C1 segment of cervical spinal cord (tissue), 14 donors: ENCODE measurements at places on chromosomes 1 and 21.
A peak's percentile ranks its signal among the peaks of the same experiment; 100 is the strongest.

DNA sequence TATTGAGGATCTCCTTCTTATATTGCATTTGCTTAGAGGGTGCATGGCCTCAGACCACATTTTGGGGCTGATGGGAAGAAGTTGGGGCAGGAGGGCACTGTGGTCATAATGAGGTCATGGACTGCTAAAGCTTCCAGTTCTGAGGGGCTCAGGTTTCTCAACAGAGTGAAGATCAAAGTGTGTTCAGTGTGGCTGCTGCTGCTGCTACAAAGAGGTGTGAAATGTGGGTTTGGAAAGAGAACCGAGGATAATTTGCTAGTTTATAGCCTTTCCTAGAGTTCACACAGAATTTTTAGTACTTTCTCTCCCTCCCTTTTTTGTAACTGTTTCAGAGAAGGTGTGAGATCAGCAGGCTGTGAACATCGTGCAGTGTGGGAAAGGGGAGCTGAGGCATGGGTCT is 73.3 kb downstream of the CACNA1E start:
- DNase-seq: no peak

DNA sequence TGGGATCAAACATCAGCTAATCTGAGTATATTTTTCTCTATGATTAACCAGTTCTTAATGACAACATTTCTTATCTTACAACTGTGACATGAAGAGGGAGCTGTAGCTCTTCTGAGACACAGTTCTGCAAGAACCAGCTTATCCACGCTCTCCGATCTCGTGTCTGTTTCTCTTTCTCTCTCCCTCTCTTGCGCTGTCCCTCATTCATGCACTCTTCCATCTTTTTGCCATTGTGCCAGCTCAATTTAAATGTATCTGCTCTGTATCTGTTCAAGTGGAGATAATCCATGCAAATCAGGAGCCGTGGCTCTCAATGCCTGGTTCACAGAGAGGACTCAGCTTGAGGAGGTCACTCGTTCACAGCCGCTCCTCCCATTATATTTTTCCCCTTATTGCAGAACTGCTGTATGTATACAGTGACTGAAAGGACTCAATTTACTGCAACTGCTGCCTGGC is 494.7 kb upstream of the ADGRL2 start:
- no peak for DNase-seq

DNA sequence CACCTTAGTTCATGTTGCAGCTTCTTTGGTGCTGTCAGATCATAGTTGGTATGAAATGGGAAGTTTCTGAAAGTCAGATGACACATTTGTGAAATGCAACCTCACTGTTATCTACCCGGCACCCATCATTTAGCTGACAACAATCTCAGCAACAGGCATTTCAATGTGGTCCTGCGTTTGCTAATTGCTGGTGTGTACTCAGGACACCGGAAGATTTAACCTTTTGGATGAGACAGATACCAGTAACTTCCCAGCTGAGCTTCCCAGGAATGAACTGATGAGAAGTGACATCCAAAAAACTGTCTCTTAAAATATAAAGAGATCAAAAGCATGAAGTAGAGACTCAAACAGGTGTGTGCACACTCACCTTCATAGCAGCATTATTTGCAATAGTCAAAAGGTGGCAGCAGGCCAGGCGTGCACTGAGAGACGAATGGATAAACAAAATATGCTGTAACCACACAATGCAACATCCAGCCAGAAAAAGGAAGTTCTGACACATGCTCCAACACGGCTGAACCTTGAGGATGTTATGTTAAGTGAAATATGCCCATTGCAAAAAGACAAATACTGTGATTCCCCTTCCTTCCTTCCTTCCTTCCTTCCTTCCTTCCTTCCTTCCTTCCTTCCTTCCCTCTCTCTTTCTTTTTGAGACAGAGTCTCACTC is 7.9 kb upstream of the CLDN14 start:
- no peak for DNase-seq

GRCh38 chr1:81547912-81548303 is 252.8 kb upstream of the ADGRL2 start:
- DNase-seq: no peak

DNA sequence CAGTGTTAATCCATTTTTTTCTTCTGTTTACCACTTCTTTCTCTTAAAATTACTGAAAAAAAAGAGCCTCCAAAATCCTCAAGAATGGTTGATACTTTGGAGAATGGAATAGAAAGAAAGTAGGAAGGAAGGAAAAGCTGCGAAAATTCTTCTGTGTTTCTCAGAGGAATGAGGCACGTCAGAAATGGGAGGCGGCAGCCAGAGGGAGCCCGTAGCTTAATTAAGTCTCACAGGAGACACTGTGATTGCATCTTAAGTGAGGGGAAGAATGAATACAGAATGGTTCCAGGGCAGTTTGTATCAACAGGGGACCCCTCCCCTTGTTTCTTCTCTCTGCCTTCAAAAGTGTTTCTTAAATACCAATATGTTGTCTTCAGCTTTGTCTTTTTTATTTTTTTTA is 1099.5 kb downstream of the PLA2G4A start:
- DNase-seq: no peak

DNA sequence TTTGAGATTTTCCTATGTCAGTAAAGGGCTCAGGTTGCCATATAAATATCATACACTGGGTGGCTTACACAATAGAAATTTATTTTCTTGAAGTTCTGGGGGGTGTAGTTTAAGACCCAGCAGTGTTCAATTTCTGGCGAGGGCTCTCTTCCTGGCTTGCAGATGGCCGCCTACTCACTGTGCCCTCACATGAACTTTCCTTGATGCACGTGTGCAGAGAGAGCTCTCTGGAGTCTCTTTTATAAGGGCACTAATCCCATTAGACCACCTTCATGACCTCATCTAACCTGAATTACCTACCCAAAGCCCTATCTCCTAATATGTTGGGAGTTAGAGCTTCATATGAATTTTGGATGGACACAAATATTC is 21.1 kb downstream of the TMEM51 start:
- no peak for DNase-seq

GRCh38 chr1:234647245-234647644 is 37.3 kb upstream of the IRF2BP2 start:
- DNase-seq: no peak

- DNase-seq: peak; percentile 88
These were observed 16.4 kb downstream of the TP73 start for GRCh38 chr1:3668585-3669300.

DNA sequence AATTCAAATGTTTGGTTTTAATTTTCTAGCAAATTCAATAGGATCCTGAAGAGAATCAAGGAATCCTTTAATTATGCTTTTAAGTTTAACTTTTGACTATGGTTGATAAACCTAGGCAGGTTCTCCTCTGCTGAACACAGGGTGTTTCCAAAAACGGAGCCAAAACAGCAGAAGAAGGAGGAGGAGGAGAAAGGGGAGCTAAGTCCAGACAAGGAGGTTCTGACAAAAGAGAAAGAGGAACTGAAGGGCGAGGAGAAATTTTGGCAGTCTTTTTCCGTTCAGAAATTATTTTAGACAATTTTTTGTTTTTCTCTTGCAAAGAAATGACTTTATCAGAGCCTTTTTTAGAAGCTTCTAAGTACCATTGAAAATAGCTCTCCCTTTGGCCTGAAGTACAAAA is 33.2 kb upstream of the FNBP1L start:
- DNase-seq: no peak

- no peak for DNase-seq
These were observed 742.0 kb downstream of the KCNT2 start for GRCh38 chr1:195866091-195866780.

DNA sequence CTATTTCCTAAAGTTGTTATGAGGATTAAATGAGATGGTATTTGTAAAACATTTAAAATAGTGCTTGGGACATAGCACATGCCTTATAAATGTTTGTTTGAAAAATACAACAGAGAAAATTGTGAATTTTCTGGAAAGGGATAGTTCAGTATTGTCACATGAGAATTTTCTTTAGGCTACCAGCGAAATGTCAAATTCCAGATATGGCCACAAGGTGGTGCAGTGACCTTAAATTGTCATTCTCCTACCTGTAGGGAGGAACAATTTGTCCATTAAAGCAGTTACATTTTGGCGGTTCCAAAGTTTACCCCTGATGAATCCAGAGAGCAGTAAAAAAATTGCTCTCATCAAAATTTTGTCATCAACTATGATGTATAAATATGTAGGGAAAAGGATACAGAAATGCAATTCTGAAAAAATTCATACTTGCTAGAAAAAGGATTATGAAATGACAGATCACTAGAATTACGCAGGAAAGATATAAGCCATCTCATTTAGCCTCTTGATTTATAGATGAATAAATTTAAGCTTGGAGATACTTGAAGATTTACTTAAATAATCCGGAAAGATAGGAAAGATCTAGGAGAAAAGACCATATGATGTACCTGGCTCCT is 50.2 kb upstream of the TSHB start:
- DNase-seq: no peak

DNA sequence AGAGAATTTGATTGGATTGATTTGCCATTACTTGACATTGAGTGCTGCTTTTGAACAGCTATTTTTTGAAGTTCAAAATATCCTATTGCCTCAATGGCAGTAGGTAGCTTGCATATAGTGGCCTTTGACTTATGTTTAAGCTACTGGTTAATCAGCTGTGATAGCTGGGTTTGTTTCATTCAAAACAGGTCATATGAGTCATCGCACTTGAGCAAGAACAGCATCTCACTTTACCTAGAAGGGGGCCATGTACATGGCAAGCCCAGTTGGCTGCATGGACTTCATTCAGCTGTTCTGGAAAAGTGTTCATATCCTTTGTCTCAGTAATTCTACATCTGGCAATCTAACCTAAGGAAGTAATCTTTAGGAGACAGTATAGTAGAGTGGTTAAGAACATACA is 29.0 kb upstream of the ARID1A start:
- DNase-seq: no peak

DNA sequence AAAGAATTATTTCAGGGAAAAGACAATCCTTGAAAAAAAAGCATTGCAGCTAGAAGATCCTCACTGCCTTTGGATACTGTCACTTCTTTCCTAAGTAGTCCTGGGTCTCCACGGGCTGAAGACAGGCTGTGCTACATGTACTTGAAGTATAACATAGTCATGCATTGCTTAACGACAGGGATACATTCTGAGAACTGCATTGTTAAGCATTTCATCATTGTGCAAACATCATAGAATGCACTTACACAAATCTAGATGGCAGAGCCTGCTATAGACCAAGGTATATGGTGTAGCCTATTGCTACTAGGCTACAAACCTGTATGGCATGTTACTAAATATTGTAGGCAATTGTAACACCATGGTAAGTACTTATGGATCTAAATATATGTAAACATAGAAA is 54.0 kb downstream of the KIAA0040 start:
- DNase-seq: no peak

DNA sequence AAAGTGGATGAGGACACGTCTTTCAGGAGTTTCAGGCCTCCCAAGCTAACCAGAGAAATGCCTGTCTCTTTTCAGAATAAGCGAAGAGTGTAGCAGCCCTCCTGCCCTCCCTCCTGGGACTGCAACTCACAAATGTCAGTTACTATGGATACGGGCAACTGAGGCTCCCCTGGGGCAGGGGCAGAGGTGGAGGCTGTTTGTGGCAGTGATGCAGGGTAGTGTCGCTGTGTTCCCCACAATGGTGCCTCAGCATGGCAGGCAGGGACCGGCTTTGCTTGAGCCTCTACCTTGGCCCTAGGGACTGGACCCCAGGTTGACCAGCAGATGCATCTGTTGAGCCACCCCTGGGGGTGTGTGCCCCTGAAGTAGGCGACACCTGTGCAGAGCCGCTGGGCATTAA is 10.2 kb downstream of the NFASC start:
- DNase-seq: no peak

- DNase-seq: no peak
These were observed 39.9 kb downstream of the ATF3 start for GRCh38 chr1:212648431-212648830.

GRCh38 chr21:35485364-35485763 is 436.3 kb upstream of the RUNX1 start:
- no peak for DNase-seq

DNA sequence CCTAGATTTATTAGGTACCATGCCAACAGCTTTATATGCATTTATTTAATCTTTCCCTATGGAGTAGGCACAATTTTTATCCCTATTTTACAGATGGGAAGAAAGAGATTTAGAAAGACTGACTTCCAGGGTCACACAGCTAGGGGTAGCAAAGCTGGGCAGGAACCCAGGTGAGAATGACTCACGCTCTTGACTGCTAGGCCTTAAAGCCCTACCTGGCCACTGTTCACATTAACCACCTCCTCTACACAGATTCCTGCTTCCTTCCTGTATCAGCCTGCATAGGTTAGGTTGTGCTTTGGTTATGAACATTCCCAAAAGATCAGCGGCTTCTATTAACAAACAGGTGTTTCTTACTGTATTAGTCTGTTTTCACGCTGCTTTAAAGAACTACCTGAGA is 53.2 kb downstream of the DNAJC6 start:
- DNase-seq: no peak

GRCh38 chr1:57843760-57844159 is 419.9 kb upstream of the DAB1 start:
- no peak for DNase-seq

DNA sequence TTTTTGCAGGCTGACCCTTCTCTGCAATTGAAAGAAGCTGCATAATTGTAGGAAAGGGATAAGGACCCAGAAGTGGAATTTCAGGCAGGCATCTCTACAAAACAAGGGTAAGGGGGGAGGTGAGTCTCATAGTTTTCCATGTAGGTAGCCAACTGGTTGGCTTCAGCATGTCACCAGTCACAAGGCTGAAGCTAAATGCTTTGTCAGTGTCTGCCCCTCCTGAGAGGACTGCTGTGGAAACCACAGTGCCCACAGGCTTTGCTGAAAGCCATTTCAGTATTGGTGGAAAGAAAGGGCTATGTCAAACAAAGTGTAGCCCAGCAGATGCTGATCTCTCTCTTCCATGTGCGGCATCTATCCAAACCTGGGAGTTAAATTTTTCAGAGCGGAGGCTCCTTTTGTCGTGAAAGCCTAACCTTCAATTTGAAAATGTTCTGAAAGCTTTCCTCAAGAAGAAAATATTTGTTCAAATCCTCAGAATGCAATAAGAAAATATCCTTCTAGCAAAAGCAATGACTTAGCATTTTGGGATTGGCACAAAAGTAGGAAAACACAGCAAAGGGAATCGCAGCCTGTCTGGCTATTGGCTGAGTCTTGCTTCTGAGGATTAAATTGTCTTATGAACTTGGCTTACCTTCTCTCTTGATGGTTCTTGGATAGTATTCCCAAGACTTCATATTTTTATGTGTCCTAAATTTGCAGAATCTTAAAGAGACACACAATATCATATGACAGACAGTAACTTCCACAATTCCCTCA is 591.7 kb downstream of the PLPP3 start:
- no peak for DNase-seq

- DNase-seq: no peak
These were observed 54.5 kb upstream of the APP start for GRCh38 chr21:26225046-26225445.
